ENCODE measurements at places on chromosomes 4 and X.

DNA sequence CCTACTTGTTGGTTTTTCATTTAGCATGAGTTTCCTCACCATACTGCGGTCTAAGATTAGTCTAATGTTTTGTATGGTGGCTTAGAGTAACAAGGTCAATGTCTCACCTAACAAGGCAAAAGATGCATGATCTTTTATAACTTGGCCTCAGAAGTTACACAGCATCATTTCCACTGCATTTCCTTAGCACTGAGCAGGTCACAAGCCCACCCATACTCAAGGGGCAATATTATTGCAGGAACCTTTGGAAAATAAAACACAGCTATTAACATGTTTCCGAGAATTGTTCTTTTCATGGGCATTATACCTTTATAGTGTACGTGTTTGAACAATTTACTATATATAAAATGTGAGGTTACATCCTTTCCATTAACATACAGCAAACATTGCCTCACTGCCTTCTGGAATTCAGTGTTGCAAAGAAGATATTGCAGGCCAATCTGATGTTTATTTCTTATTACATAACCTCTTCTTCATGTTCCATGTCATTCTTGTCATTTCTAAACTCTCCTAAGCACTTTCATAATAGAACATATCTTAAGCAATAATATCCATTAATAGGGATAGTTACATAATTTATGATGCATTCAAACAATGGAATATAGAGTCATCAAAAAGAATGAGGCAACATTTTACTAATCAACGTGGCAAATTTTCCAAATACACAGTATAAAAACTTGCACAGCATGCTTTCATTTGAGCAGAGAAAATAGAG is 153.8 kb downstream of the AREG start:
- no peak for DNase-seq

GRCh38 chrX:134908356-134908755 is 82.4 kb upstream of the SMIM10 start:
- no peak for DNase-seq

DNA sequence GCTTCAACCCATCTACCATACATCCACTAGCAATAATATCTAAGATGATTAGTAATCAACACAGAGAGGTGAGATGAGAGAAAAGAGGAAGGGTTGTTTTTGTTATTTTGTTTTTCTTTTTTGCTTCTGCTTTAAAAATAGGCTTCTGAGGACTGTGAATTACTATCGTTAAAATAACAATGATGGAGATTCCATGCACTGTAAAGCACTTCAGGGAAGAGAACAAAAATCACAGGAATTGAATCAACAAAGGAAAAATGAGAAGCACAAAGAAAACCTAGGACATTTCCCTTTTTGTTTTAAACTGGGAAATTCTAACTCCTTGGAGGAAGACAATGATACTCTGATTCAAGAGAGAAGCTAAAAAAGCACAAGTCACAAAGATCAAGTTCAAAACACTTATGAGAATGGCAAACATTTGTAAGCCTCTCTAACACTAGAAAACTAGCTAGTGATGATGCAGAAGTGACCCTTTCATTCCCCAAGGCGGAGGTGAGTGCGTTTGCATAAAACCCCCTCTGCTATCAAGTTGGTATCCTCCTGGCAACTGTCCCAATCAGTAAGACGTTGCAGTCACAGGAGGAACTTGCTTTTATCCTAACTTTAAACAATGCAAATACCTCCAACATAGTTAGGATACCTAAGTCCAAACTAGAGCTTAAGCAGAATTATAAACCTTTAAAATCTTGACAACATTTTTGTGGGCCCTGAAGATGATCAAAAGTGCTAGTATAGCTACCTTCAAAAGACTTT is 308.5 kb downstream of the CAMK2D start:
- DNase-seq: no peak

DNA sequence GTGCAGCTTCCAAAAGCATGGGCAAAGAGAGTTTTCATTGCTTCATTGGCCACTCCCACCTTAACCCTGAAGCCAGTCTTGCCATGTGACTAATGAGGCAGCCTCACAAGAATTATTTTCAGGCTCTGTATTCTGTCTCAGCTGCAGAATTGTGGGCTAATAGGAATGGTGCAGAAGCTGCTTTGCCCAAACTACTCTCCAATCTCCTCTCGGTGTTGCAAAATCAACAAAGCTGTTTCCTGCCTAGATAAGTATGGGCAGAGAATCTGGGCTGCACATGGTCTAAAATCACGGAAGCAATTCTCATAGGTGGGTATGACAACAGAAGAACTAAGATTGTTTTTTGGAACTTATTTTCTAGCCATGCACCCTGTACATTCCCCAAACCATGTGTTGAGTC is 31.4 kb downstream of the PPP1R2C start:
- DNase-seq: no peak

GRCh38 chrX:80139564-80139963 is 125.0 kb downstream of the TBX22 start:
- no peak for DNase-seq

DNA sequence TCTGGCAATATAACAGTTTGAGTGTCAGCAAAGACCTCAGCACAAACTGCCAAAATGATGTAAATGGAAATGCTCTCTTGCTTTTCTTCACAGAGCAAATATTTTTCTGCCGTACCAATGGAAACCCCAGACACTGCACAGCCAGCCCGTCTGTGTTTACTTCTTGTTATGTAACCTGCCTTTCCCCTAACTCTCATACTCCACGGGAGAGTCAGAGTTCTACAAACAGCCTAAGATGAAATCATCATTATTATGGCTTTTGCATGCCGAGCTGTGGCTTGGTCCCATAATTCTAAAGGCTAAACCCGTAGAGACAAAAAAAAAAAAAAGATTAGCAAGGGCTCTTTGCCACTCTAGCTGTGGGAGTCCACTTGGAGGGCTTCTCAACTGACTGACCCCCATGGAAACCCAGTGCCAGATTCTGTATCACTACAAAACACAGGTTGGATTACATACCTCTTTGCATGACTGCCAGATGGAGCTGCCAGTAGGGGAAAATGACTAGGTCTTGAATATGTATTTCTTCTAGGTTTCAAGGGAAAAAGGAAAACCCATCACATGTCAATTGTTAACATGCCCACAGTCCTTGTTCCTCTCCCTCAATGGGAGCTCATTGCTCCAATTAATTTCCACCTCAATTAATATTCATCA is 197.2 kb upstream of the CNKSR2 start:
- DNase-seq: no peak

DNA sequence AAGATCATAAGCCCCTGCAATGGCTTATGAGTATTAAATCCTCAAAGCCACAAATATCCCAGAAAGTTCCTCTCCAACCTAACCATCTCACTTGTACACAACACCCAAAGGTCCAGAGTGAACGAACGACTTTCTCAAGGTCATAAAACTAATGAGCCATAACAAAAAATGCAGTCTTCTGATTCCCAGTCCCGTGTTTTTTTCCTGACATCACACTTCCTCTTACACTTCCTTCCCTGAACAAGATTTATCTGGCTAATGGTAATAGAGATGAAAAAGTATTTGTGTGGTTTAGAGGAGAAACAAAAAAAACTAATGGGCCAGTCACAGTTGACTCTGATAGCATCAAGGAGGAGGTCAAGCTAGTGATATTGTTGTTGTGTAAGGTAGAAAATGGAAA is 99.5 kb upstream of the KLHL13 start:
- DNase-seq: no peak
